T1000 (cell line): ENCODE measurements at places on chromosomes 5 and 9.

DNA sequence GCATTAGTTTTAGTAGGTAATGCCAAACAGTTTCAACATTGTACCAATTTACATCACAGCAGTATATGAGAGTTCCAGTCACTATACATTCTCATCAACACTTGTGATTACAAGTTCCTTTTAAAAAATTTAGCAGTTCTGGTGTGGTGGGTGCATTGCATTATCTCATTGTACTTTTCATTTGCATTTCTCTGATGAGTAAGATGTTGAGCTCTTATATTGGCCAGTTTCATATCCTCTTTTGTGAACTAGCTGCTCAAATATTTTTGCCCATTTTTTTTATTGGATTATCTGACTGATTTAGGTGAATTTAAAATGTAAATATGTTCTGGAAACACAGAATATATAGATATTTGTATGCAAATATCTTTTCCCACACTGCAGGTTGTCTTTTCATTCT is 160.9 kb upstream of the NR3C1 start:
- no peak for DNase-seq

GRCh38 chr5:1959725-1960581 is 77.2 kb upstream of the IRX4 start:
- no peak for DNase-seq

DNA sequence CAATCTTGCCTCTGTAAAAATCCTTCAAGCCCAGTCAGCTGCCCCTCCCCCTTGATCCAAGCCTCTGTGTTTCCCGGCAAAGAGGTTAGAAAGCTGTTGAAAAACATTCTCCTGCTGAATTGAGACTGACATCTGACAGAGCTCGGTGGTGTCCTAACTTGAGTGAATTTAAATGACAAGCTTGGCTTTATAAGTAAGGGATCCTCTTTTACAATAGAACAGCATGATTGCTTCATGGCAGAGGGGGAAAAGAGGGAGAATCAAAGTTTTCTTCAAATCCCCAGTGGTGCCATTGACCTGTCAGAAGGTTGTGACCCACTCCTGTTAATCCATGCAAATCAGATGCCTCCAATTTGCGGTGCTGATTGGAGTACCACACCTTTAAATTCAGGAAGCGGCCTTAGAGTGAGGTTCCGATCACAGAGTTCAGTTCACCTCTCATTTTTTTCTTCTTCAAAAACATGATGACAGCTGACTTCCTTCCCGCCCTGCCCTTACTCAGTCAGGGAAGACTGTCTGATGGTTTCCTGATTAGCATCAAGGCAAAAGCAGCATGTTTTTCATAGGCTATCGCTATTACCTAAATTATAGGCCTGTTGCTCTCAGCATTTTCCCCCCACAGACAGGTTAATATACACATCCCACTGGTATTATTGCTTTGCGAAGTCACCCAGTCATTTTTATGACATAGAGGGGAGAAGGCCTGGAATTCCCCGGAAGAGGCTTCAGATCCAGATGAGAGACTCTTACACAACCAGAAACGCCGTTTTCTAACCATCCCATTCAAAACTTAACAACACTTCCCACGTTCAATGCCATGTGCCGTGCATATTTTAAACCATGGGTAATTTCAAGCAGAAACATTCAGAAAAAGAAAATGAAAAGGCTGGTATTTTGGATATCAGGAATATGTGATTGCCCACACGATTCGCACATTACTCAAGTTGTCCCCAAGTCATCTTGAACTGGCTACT is 141.4 kb downstream of the EBF1 start:
- no peak for DNase-seq

GRCh38 chr9:131072871-131073237 is 23.5 kb upstream of the AIF1L start:
- DNase-seq, result no peak

GRCh38 chr9:108468364-108468763 is 387.4 kb downstream of the ACTL7B start:
- DNase-seq, result peak; percentile 27

- DNase-seq, result no peak
Measured at GRCh38 chr9:71812385-71812784, 44.1 kb upstream of the CEMIP2 start.

DNA sequence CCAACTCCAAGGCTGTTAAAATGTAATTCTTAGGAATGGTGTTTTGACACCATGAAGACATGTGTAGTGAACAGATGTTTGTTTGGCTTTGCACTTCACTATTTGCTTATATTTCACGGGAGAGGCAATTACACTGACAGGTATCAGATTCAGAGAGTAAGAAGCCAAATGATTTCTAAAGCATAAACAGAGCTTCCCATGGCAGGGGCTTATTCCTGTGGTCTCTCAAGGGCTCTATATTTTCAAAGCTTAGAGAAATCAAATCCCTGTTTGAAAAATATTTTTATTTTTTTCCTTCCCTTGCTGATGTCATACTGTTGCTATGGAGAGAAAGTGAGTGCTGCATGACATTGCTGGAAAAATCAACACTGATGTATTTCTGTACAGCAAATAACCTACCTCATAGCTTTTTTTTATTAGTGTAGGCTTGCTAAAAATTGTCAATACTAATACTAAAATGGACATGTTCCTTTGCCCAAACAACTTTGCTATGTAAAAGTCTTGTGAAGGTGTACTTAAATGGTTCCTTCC is 161.4 kb downstream of the GIN1 start:
- DNase-seq, result no peak

DNA sequence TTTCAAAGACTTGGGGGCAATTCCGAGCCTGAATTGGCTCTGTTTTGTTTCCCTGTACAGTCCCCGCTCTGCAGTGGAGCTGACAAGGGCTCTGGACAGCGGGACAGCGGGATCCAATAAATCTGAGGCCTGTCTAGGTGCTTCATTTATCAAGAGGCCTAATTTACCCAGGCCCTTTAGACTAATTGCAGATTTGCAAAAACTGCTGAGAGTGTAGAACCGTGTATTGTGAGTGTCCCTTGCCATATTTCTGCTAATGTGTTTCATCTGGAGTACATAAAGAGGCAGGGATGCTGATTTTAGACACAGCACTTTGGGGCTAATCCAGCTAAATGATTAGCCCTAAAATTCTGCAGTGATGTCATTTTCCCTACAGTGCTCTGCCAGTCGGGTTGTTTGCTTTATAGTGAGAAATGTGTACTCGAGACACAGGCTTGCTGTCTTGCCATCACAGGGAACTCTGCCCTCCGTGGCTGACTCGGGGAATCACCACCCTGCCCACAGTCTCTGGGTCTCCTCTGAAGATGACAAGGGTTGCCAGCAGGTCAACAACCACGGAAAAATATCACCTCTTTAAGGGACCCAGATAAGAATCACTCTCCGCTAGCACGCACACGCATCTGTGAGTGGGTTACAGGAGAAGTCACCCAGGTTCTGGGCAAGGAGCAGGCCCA is 592.0 kb downstream of the BNC2 start:
- no peak for DNase-seq

DNA sequence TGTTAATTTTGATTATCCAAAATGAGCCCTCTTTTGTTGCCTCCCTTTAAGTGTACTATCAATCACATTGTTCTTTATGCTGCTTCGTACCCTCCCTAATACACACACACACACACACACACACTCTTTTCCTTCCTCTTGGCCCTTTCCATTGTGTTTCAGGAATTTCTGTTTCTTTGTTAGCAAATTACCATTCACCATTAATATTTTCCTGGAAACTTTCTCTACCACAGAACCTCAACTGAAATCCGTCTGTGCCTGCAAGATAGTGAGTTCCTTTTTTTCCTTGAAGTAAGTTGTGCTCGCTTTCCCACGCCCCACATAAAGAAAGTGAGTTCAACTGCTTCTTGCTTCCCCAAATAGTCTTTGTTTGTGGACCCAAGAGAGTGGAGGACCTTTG is 61.8 kb downstream of the SMIM15 start:
- no peak for DNase-seq

- DNase-seq, result no peak
Measured at GRCh38 chr9:132141948-132142594, 19.8 kb upstream of the NTNG2 start.

DNA sequence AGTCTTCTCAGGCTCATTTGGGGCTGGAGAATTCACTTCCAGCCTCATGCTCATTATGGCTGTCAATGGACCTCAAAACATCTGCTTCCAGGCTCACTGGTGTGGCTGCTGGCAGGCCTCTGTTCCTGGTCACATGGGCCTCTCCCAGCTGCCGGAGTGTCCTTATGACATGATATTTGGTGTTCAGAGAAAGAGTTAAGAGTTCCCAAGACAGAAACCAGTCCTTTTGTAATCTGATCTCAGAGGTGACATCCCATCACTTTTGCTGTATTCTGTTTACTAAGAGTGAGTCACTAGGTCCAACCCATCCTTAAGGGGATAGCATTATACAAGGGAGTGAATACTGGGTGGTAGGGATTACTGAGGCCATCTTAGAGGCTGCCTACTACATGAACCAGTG is 104.6 kb downstream of the CACNA1B start:
- no peak for DNase-seq

DNA sequence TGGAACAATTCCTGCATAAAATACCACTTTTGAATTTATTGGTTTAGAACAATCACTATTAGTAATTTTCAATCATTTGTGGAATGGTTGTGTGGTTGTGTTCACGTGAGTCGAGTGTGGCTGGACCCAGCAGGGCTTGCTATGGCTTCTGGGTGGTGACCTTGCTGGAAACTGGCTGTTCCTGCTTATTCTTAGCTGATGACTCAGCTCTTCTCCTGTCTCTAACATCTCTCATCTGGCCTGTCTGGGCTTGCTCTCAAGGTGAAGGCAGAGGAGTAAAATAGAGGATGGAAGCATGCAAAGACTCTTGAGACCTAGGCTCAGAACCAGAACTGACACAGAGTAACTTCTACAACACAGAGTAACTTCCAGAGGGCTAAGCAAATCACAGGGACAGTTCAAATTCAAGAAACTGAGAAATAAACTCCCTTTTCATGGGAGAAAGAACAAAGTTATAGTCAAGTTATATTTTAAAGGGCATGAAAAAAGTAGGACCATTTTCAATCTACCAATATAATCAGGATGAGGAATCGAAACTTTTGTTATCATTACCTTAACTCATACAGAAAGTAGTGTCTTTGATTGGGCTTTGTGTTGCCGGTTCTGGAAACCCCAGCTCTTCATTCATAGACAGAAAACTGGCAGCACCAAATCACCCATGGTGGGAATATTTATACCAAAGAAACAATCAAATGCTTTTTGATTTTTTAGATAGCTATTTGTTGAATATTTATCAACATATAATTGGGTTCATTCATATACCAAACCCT is 665.1 kb downstream of the CDH18 start:
- no peak for DNase-seq

- DNase-seq, result peak; percentile 87
Measured at GRCh38 chr9:134644725-134645606, 3.4 kb downstream of the COL5A1 start.

GRCh38 chr9:37029304-37029775 is 4.7 kb downstream of the PAX5 start:
- no peak for DNase-seq

GRCh38 chr5:173984218-173984617 is 4.8 kb upstream of the C5orf47 start:
- no peak for DNase-seq

DNA sequence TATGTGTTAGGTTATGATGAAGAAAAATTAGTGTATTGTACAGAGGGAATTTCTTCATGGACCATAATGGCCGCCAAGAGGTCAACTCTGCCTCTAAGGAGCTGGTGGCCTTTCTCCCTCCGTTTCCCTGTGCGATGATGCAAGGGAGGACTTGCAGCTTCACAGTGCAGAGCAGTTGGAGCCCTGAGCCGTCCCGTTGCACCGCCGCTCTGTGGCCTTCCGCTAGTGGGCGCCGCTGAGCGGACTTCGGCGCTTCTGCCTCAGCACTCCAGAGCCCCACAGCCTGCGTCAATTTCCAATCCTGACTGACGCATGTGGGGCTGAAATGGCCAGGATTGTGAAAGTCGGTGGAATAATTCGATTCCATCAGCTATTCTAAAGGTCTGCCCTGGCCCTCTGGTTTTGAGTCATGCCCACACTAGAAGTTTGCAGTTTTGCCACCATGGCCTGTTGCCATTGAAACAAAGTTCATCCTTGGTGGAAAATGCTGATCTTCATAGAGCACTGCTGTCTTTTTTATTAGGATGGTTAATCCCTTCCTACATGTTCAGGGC is 22.7 kb upstream of the LECT2 start:
- DNase-seq, result no peak

DNA sequence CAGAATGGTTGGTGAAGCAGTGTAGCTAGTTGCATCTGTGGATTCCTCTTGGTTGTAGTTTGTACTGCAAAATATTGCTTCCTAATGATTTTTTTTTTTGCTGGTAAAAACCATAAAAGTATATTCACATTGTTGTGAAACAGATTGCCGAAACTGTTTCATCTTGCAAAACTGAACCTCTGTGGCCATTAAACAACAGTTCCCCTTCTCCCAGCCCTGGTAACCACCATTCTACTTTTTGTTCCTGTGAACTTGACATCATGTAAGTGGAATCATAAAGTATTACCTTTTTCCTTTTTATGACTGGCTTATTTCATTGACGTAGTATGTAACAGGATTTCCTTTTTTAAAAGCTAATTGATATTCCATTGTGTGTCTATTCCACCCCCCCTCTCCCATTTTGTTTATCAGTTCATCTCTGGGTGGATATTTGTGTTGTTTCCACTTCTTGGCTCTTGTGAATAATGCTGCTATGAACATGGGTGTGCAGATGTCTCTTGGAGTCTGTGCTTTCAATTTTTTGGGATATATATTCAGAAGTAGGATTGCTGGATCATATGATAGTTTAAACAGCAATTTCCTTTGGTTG is 11.8 kb downstream of the SUB1 start:
- DNase-seq, result no peak

DNA sequence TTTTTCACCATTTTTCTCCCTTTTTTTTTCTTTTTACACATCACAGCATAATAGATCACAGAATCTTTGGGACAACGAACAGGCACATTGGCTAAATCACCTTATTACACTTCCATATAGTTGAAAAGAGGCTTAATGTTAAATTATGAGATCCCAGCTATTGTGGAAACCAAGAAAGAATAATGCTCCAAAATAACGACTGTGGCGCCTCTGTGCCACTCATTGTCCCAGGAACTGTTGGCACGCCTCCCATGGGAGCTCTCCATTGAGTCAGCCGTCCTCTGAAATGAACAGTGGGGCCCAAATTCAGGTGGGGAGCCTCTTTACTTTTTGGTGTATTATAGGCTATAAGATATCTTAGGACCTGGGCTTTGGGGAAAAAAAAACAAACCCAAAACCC is 82.2 kb upstream of the NFIB start:
- no peak for DNase-seq

GRCh38 chr5:83473346-83474160 is 2.0 kb downstream of the VCAN start:
- peak; percentile 88 for DNase-seq

- no peak for DNase-seq
Measured at GRCh38 chr9:22278426-22278825, 168.2 kb upstream of the DMRTA1 start.

DNA sequence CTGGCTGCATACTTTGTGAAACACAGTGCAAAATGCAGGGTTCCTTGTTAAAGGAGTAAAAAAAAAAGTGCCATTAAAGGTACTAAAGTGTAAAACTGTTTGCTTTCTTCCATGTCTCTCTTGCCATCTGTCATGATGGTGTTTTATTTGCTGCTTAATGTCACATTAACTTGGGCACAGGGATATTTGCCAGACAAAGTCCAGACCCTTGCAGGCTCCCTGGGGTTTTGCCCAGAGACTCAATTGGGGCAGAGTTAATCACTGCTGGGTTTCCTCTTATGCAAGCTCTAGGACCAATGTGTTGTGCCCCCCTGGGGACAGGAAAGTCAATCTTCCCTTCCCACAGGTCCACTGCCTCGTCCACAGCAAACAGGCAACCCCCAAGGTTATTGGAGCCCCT is 274.3 kb upstream of the SGCD start:
- no peak for DNase-seq
